ENCODE measurements at places on chromosomes 5 and 9.

DNA sequence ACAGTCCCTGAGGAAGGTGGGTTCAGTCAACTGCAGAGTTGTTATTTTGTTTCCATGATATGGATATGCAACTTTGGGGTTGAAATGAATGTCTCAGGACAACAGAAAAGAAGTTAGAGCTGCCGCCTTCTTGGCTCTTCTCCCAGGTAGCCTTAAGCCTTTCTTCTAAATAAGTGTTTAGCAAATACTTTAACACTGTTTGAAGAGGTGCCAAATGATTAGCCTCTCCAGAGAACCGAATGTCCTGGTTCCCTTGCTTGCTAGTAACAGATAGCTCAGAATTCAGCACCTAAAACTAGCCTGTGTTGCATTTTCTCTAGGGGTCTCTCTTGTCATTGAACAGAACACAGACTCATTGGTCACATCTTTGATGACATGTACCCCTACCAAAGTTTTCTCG is 127.7 kb upstream of the PIK3R1 start:
- no peak for DNase-seq

- no peak for DNase-seq
Observed at GRCh38 chr5:89712134-89712700, 697.3 kb downstream of the CETN3 start.

GRCh38 chr9:130346431-130346830 is 80.9 kb downstream of the HMCN2 start:
- DNase-seq, result no peak

- no peak for DNase-seq
Observed at GRCh38 chr9:78549711-78550110, 252.8 kb downstream of the PSAT1 start.

- DNase-seq, result no peak
Observed at GRCh38 chr9:134785325-134786108, 95.1 kb upstream of the FCN2 start.

DNA sequence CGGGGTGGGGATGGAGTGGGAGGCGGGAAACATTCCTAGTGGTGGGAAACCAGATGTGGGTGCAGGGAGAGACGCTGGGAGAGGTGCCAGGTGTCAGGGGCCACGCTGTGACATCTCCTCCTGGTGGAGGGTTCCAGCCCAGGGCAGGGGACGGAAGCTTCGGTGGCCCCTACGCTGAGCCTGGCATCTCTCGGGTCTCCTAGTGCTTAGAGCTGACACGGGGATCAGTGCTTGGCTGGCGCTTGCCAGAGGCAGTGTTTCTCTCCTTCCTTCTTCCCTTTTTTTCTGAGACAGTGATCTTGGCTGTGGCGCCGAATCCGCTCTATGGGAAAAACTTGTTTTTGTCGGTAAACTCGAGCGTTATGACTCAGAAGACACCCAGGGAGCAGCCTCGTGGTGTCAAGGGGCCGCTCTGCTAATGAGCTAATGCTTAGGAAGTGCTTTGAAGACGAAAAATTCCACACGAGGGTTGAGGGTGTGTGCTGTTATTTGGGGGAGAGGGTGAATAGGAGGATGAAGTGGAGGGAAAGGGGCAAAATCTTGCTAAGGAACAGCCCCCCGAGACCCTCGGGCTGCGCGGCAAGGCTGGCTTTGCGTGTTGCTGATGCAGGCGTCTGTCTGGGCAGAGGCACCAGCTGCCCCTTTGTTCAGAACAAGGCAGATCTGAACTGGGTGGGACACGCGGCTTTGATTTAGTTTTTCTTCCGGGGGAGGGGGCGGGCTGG is 20.4 kb upstream of the IER5L start:
- DNase-seq, result peak; percentile 75

DNA sequence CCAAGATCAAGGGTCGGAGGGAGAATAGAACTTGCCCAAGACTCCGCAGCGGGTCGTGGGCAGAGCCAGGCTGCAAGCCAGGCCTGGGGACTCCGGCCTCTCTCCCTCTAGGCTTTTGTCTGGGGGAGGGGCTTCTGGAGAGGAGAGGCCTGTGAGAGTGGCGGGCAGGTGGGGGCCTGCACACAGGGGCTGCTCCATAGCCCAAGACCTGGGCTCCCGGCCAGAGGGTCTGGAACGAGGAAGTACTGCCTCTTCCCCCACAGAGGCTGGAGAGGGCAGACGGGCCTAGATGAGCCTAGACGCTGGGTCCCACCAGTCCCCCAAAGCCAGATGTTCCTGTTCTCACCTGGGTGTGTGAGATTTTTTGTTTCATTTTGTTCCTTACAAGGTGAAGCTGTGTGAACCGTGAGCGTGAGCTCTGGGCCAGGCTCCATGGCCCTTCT is 5.2 kb upstream of the ST6GALNAC6 start:
- no peak for DNase-seq

- peak; percentile 81 for DNase-seq
Observed at GRCh38 chr9:69153707-69154521, 20.2 kb upstream of the TJP2 start.

DNA sequence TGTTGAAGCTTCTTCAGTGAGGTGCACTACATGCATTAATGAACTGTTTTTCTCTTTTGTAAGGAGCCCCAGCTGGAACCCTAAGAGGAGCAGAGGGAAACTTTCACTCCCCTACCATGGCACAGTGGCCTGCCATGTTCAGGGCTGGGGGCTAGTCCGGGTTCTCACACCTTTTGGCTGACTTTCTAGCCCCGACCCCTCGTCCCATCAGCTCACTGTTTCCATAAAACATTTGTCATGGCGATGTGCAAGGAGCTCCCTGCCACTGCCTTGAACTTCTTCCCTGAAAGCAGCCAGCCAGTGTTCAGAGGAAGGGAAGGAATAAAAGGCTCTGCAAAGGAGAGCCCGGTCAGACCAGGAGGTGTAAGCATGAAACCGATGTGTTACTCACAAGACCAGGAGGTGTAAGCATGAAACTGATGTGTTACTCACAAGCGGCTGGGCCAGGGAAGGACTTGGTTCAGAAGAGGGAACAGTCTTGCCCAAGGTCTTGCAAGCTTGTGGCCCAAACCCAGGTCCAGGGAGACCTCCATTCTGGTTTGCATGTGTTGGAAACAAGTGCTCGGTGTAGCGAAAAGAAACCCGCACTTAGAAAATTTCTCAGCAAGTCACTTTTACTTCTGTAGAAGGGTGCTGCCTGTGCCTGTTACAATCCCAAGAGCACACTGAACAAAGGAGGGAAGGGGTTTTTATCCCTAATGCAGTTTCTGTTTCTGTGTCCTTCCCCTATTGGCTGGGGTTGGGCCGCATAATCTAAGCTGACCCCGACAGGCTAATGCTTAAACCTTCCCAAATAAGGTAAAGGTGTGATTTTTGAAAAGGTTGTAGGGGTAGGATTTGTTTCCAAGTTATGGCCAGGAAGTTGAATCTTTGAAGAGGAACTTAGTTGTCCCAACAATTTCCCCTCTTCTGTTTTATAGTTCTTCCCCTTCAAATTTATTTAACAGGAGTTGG is 3.4 kb upstream of the ABO start:
- no peak for DNase-seq

DNA sequence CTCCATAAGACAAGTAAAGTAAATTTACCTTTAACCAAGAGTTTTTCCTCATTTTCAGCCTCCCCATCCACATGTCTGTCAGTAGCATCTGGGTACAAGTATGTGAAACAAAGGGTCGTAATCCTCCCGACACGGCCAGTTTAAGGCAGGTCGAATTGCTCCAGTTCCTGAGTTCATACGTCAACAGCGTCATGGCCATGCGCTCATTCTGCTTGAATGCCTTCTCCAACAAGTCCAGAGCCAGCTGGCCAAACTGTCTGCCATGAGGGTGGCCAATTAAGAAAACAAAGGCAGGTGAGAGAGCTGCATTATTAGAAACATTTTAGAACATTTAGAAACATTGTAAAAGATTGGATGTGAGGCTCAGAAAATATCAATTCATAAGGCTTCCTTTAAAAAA is 87.5 kb downstream of the TRPM6 start:
- no peak for DNase-seq

DNA sequence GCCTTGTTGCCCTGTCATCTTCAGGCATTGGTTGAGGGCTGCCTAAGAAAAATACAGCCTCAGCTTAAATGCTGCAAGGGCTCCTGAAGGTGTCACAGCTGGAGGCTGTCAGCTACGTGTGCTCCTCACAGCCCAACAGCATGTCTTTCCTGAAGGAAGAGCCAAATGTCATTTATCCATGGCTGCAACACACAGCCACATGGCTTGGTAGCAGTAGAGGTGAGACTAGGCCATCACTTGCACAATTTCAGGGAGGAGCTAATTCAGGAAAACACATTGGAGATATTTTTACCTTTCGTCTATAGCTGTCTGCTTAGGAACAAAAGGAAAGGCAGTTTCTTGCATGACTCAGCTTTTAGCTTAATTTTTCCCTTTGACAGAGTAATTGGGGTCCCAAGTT is 260.7 kb downstream of the SYK start:
- DNase-seq, result no peak

DNA sequence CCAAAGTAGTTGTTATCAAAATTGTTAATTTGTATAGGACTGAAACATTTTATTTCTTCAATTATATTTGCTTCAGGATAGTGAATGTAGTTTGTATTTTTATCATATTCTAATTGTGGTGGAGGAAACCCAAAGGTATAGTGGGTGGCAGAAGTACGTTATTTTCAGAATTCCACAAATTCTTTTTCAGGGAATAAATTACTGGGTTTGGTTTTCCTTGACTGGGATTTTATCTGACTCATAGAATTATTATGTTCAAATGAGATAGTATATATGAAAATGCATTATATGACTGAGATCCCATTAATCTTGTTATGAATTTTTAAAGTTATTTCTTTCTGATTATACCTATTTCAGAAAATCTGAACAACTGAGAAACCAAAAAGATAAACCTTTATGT is 73.7 kb downstream of the VPS13A start:
- DNase-seq, result no peak

GRCh38 chr5:92676215-92677165 is 904.5 kb downstream of the NR2F1-AS1 start:
- no peak for DNase-seq

- DNase-seq, result no peak
Observed at GRCh38 chr9:2413160-2413805, 208.3 kb upstream of the VLDLR start.

GRCh38 chr5:84445049-84445685 is 60.5 kb upstream of the EDIL3 start:
- no peak for DNase-seq

- DNase-seq, result no peak
Observed at GRCh38 chr5:141917760-141918159, 5.9 kb upstream of the DELE1 start.

GRCh38 chr5:181234455-181235306 is 9.0 kb downstream of the RACK1 start:
- DNase-seq, result no peak

- DNase-seq, result peak; percentile 93
Observed at GRCh38 chr5:150350524-150351344, 6.8 kb upstream of the TCOF1 start.

GRCh38 chr9:127033789-127034188 is 88.6 kb downstream of the ANGPTL2 start:
- DNase-seq, result peak; percentile 34

DNA sequence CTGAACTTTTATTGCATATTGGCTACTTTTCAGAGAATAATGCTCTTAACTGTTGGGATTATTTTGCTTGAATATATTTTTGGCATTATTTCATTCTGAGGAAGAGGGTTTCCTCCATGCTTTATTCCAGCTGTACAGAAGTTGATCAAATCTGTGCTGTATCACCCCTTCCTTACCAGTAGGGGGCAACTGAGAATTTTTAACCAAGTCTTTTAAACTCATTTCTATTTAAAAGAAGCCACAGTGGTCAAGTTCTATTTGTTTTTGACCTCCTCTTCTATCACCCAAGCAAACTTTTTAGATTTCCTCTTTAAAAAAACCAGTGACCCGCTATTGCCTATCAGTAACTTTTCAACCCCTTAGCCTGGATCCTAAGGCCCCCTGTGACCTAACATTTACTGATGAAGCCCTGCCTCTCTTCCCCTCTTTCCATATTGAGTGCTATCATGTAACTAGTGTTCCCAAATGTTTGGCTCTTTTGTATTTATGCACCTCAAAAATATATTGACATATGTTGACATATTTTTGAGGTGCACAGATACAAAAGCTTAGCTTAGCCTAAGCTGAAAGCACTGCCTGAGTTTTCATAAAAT is 80.6 kb downstream of the FBXO4 start:
- DNase-seq, result no peak

DNA sequence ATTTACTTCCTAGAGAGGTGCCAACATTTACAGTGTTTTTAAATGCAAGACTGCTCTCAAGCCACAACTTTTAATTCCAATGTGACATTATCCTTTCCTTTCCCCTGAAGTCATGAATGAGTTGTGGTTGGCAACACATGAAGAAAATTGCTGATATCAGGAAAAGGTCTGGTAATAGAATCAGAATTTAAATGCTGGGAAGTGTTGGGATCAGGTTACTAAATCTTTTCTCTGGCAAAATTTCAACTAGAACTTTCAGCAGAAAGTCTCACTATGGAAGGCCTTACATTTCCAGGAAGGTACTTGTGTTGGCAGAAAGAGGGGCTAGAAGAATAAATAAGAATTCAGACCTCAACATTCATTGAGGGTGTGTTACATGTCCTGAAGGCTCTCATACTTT is 10.6 kb upstream of the SLC44A1 start:
- DNase-seq, result no peak

DNA sequence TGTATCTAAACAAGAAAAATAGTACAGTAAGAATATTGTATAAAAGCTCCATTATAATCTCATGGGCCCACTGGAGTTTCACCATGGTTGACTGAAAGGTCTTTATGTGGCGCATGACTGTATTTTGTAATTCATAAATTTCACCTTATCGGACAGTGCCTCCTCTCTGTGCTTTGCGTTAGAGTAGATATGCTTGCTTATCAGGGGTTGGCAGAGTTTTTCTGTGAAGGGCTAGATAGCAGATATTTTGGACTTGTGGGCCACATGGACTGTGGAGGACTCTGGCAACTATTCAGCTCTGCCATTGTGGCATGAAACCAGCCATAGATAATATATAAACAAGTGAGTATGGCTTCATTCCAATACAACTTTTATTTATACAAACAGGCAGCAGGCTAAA is 23.2 kb downstream of the GAPVD1 start:
- DNase-seq, result no peak

- no peak for DNase-seq
Observed at GRCh38 chr5:72694856-72695255, 121.6 kb upstream of the TNPO1 start.

GRCh38 chr9:111037708-111038330 is 451 bp downstream of the LPAR1 start:
- peak; percentile 76 for DNase-seq

DNA sequence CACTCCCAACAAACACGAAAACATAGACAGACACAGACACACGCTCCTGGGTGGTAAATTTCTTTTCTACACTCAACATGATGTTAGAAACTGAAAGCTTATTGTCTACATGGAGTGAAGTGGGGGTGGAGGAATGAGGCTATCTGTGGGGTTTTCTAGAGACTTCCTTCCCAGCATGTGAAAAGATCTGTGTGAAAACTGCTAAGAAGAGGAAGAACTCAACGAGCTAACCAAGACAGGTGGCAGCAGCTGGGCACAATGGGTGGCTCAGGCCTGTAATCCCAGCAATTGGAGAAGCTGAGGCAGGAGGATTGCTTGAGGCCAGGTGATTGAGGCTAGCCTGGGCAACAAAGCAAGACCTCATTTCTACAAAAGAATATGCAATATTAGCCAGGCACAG is 7.6 kb downstream of the FYB1 start:
- DNase-seq, result no peak
